ENCODE measurements at places on chromosomes 4 and X.

DNA sequence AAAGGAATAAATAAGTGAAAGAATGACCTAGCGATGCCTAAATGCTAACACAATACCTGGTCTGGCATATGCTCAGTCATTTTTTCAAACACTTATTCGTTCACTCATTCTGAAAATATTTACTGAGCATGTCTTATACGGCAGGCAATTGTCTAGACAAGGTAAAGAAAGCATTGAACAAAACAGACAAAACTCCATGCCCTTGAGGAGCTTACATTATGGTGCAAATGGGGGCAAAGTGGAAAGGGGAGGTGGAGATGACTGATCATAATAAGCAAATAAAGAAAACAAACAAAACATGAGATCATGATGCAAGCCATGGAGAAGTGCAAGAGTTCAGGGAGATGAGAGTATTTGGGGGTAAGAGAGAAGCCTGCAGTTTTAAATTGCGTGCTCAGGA is 334.6 kb upstream of the PPARGC1A start:
- no peak for DNase-seq

- DNase-seq: peak; percentile 40
Measured at GRCh38 chr4:113278324-113278934, 229.0 kb downstream of the ANK2 start.

DNA sequence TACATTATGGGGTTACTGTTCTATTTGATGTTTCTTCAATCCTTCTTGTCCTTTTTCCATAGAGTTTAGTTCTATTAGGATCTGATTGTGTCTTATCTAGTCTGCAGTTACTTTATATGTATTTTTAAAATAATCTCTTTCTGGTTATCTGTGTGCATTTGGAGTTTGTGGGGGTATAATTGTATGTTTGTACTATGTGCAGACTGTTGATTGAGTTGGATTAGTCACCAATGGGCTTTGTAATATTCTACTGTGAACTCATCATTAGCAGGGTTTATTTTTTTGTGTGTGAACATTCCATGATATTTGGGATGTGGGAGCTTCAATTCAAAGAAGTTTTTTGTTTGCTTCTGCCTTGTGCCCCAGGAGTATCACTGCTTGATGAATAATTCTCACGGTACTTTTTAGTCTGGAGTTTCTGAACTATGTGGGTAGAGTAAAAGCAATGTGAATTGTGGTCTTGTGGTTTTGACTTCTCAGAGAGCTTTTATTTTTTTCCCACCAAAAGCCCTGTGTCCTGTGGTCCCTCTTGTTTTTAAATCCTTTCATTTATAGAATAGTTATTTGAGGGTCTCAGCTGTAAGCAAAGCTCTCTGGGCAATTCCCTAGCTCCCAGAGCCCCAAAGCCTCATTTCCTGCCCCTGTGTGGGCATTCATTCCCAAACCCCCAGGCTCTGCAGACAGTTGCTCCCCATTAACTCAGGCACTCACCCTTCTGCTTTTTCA is 127.8 kb downstream of the PHKA2 start:
- no peak for DNase-seq

- no peak for DNase-seq
Measured at GRCh38 chr4:41013746-41014145, 200.6 kb downstream of the APBB2 start.

- no peak for DNase-seq
Measured at GRCh38 chr4:40134206-40134917, 62.5 kb upstream of the RHOH start.

- DNase-seq: no peak
Measured at GRCh38 chrX:148192547-148192946, 211.4 kb downstream of the FMR1NB start.

DNA sequence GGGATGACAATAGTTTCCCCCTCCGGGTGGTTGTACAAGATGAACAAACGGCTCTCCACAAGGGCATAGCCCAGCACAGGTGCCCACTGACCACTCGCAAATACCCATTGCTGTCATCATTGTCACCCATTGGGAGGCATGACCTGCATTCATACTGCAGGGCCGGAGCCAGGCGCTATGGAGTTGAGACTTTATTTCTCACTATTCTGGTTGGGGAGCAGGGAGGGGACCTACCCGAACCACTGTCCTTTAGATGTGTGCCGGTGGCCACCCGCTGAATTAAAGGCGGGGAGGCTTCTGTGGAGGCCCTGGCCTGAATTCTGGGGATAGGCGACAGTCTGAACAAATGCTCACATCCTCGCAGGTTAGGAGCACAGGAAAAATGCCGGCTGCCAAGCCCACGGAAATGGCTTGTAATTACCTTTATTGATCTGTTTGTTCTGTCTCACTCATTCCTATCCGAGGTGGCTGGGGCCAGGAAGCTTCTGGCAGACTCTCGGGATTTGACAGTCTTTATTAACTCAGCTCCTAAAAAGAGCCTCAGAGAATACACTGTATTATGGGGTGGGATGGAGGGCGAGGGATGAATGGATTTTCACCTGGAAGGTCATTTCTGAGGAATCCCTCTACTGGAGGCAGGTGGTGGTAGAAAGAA is 125.1 kb upstream of the PSAPL1 start:
- no peak for DNase-seq

GRCh38 chr4:2793586-2794485 is 951 bp downstream of the SH3BP2 start:
- no peak for DNase-seq

DNA sequence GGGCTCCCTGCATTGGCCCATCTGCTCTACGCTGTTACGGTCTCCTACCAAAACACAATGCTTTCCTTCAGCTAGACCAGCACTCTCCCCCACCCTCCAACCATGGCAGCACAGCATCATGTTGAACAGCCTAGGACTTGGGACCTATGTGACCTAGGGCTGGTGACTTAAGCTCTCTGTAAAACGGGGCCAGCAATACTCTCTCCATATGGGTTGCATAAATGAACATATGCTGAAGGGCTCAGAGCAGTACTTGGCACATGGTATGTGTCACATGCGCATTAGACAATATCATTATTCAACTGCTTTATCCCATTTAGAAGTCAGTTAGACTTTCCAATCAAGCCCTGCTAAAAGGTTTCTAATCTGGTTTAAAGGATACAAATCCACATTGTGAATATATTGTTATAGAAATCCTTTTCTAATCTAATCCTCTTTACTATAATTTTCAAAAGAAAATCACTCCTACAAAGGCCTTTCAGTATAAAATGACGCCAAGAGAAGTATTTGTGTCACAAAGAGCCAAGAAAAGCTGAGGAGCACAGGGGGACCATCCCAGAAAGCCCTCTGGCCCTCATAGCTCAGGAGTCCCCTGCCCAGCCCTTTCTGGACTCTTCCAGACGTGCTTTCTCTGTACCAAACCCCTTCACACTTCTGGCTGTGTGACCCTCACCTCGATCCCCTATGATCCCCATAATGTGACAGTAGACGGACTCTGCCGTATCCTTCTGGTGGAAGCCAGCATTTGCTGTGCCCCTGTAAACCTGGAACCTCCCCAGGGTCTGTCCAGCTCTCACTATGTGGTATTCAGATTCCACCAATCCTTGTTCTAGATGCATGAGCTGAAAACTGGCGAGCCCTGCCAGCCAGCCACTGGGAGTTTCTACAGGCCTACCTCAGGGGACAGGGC is 42.3 kb downstream of the NSG1 start:
- DNase-seq: no peak

DNA sequence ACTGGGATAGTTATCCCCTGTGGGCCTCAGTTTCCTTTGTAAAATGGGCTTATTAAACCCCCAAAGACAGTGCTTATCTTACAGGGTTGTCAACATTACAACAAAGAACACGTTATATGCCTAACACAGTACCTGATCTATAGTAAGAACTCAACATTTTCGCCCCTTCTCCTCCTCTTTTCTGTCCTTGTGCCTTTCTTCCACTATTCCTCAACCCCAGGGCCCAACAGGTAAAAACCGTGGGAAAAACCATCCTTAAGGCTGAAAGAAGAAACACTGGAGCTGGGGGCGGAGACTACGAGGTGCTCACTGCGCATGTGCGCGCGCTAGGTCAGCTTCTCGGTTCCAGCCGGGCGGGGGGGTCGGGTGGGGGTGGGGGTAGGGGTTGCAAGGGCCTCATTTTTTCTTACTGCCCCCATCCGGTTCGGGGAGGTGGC is 426 bp upstream of the XIAP start:
- DNase-seq: peak; percentile 30

DNA sequence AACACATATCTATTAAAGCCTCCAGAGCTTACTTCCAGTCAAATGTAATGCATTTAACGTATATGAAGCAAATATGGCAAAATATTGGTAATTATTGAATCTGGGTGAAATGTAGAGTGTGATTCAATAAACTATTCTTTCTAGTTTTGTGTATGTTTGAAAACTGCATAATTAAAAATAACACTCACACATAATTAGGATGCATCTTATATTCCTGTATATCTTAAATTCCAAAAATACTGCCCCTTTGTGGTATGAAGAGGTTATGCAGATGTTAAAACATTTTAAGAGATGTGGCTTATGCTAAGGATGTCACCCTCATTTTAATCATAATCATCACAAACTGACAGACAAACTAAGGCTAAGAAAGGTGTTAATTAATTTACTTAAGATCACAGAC is 182.9 kb downstream of the COX18 start:
- no peak for DNase-seq

GRCh38 chr4:42048394-42048793 is 58.1 kb downstream of the SLC30A9 start:
- no peak for DNase-seq

GRCh38 chrX:149638860-149639259 is 7.3 kb upstream of the TMEM185A start:
- DNase-seq: no peak

- DNase-seq: no peak
Measured at GRCh38 chr4:56971383-56971782, 6.0 kb downstream of the NOA1 start.

DNA sequence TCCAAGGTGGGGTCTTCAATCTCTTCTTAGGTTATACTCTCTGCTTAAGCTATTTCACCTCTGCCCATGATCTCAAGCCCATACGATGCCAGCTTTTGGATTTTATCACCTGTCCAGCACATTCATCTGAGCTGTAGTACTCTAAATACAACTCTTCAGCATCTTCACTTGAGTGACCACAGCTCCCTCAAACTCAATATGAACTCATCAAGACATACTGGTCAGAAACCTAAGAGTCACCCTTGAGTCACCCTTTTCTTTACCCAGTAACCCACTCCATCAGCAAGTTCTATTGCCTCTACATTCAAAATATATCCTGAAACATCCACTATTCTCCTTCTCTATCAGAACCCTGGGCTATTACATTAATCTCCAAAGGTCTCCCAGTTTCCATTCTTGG is 69.4 kb downstream of the DCHS2 start:
- no peak for DNase-seq

DNA sequence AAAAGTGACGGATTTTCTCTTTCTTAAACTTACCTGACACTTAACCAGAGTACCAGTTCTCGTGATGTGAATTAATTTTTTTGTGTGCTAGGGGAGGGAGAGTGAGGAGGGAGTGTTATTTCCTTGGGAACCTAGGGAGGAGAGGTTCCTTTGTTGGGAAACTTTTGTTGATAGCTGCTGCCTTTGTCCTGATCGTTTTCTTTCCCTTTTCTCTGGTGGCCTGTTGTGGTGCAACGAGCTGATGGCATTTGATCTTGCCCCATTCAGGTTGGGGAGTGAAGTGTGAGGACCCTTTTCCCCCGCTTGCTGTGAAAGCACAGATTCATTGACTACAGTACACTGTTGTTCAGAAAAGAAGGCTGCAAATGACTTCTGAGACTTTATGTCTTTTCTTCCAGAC is 59.8 kb downstream of the SLC9A6 start:
- no peak for DNase-seq

DNA sequence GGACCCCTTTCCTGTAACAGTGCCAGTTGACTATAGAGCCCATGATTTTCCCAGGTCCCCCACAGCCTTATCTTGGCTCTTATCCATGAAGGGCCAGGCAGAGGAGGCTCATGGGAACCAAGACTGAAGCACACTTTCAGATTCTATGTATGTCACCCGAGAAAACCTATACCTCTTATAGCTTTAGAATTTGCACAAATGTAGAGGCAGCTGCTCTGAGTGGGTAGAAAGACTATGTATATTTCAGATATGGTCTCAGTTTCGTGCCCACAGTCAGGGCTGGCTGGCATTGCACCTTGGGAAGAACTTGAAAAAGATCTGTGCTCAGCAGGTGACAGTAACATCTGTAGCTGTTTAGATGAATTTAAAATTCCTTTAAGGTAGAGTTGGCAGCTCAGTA is 8.3 kb upstream of the LNX1 start:
- no peak for DNase-seq

DNA sequence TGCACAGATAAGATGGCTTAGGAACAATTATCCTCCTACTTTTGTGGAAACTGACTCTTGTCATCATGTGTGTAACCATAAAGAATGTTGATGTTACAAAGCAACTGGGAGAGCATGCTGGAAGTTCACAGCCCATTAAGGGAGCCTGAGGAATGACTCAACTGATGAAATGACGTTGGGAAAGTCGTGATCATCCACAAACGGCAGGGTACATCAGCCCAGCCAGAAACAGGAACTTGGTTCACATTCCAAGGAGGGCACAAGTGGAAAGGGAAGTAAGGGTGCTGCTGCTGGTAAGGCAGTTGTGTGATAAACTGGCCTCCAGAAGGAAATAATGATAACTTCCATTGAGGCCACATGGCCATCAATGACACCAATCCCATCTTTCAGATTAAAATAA is 6.7 kb downstream of the TEC start:
- no peak for DNase-seq

- DNase-seq: no peak
Measured at GRCh38 chr4:159177265-159178150, 74.6 kb downstream of the RAPGEF2 start.

GRCh38 chr4:17587094-17587822 is 10.3 kb downstream of the LAP3 start:
- DNase-seq: no peak

DNA sequence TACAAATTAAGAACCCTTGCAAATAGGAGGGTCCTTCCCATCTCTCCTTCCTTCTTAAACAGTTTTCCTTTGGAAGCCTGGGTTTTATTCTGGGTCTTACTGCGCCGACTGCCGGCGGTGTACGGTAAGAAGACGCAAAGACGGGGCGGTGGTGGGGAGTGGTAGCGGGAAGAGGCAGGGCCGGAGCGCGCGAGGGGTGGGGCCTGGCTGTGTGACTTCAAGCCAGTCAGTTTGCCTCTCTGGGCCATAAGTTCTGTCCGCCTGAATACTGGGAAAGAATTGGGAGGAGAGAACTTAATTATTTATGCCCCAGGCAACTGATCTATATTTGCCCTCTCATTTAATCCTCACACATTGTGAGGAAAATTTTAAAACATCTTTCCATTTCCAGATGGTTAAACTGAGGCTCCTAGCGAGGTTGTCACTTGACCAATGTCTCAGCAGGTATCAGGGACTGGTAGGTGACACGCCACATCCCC is 726 bp upstream of the KANTR start:
- peak; percentile 66 for DNase-seq

DNA sequence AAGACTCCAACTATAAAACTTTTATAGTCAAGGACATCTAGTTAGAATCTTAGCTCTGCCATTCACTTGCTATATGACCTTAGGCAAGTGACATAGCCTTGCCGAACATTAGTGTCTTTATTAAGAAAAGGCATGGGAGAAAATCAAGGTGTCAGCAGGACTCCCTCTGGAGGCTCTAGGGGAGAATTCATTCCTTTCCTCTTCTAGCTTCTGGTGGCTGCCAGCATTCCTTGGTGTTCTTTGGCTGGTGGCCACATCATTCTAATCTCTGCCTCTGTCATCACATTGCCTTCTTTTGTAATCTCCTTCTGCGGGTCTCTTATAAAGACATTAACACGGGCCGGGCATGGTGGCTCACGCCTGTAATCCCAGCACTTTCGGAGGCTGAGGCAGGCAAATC is 99.8 kb downstream of the PPP1R2C start:
- no peak for DNase-seq
